Heart left ventricle (tissue), 16 donors: ENCODE measurements at places on chromosomes 3 and 15. TPM values are rescaled to one million over a fixed set of nuclear protein-coding genes. Genes with fewer than 3 reads are reported as not detected.

DNA sequence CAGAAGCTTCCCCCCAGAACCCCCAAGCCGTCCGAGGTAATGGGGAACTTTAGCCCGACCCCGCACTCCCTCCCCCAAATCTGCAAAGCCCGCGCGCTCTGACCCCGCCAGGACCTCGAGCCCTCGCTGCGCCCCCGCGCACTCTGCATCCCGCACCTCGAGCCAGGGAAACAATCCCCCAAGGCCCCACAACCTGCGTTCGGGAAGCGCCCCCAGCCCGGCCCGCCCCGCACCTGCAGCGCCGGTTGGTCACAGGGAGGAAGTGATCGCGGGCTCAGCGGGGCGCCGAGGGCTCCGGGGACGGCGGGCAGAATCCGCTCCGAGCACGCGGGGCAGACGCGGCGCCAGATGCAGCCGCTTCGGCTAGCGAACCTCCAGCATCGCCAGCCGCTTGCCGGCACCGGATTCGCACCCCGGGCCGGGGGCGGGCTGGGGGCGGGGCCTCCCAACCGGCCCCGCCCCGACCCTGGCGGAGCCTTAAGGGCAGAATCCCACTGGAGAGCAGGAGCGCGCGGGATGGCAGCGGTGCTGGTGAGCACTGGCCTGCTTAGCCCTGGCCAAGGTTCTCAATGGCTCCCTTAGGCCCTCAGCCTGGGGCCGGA is at the start of gene CAMKV:
CAMKV (minus strand) TSS at position 382 of the 602 bp plus-strand sequence. CDS start 7,518 bp downstream, outside the sequence.
- no peak for DNase-seq
- H3K27ac ChIP-seq, result no peak within 1 kb of the TSS
- peaks cover 13% of the 10 kb centered on the region for H3K4me1 ChIP-seq
- peak within 1 kb of the TSS; percentile 45 for H3K4me3 ChIP-seq
- H3K27me3 ChIP-seq, result peaks cover 45% of the 10 kb centered on the region

GRCh38 chr15:95168152-95168551 is 936.8 kb downstream of the MCTP2 start:
- H3K36me3 ChIP-seq, result no peaks in the 10 kb centered on the region
- DNase-seq, result no peak
- no peak overlapping the region for H3K4me3 ChIP-seq
- H3K27ac ChIP-seq, result no peak overlapping the region
- H3K27me3 ChIP-seq, result no peaks in the 10 kb centered on the region
- H3K4me1 ChIP-seq, result peaks cover under 1% of the 10 kb centered on the region

DNA sequence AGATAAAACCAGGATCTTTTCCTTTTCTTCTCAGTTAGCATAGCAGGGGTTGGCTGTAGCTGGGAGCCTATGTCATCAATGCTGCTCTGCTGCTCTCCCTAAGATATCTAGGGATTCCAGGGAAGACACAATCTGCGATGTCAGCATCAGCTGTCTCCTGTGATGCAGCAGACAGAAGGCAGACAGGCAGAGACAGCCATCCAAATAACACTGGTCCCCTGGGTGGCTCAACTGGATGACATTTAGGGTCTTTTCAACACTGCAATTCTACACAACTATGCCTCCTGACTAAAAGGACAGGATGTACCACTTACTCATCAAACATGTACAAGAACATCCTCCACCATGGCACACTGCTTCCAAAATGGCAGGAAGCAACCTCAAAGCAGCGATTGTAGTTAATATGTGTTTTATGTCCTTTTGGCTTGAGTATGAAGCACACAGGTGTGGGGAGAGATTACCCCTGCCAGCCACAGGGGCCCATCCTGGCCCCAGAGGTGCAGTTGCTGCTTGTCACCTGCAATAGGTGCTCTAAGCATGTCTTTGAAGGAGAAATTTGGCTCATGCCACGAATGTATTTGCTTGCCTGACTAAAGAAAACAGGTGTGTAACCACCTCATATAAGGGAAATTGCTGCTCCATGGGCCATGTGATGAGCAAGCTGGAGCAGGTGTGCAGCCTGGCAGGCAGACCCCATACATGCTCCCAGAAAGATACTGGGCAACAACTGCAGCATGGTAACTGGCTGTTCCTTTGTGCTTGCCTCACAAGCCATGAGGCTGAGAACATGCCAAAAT is 357.8 kb downstream of the VPS13C start:
- no peaks in the 10 kb centered on the region for H3K27me3 ChIP-seq
- no peaks in the 10 kb centered on the region for H3K4me1 ChIP-seq
- no peak overlapping the region for H3K27ac ChIP-seq
- H3K36me3 ChIP-seq, result no peaks in the 10 kb centered on the region
- DNase-seq, result no peak

GRCh38 chr3:29282427-29283230 is 1.8 kb downstream of the RBMS3 start:
- DNase-seq, result no peak
- H3K27me3 ChIP-seq, result no peaks in the 10 kb centered on the region
- peak overlapping the region; percentile 75 for H3K4me3 ChIP-seq
- no peaks in the 10 kb centered on the region for H3K36me3 ChIP-seq

Gene ATR
- total RNA-seq, result 10.3 TPM

DNA sequence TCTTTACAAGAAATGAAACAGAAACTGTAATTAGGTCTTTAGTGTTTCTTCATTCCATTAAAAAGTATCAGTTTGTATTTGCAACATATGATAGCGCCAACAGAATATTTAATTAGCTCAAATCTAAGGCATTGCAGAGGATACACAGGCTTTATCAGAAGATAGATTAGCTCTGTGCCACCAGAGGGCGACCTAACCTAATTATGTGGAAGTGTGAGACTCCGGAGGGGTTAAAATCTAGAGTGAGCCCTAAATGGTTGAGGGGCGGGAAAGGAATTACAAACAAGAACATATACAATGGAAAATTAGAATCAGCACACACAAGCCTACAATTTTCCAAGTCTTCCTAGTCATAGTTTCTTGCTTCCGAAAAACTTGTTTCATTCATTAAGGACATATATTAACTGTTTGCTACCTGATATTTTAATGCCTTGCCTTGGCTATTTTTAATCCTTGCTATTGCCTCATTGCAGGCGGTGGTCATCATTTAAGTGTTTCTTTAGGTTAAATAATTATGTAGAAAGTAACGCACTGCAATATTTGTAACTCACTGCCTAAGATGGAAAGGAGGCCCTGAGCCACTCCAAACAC is 18.0 kb upstream of the RYR3 start:
- H3K27ac ChIP-seq, result no peak overlapping the region
- H3K4me3 ChIP-seq, result no peak overlapping the region
- H3K36me3 ChIP-seq, result no peaks in the 10 kb centered on the region

GRCh38 chr3:114384558-114384903 is 90.7 kb downstream of the TIGIT start:
- H3K27ac ChIP-seq, result peak overlapping the region; percentile 53
- H3K4me1 ChIP-seq, result peaks cover 30% of the 10 kb centered on the region
- no peaks in the 10 kb centered on the region for H3K36me3 ChIP-seq
- no peaks in the 10 kb centered on the region for H3K27me3 ChIP-seq

GRCh38 chr3:161310649-161311423 is 60.5 kb downstream of the SPTSSB start:
- no peak for DNase-seq
- no peaks in the 10 kb centered on the region for H3K4me1 ChIP-seq
- H3K27ac ChIP-seq, result no peak overlapping the region
- H3K4me3 ChIP-seq, result no peak overlapping the region
- no peaks in the 10 kb centered on the region for H3K27me3 ChIP-seq

DNA sequence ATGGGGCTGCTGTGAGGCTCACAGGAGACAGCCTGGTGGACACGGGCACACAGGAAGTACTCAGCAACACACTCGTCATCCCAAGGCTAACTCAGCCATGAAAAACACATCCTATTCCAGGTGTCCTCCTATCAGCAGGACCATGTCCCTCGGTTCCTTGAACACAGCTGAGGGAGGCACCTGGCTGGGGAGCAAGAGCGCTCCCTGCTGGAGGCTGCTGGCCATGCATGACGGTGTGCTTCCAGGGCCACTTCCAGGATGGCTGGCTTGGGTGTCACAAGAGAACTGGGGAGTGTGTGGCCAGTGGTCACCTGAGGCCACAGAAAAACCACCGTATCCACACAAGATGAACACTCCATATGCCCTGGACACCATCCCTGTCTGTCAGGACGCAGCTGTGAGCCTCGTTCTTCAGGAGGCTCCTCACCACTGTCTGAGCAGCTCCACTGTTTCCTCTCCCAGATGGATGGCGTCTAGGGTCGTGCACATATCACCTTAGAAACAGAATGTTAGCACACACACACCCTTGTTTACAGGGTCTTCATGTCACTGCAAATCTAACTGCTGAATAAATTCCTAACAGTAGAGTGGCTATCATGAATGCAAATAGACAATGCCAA is 31.0 kb downstream of the POC1A start:
- peaks cover 21% of the 10 kb centered on the region for H3K4me1 ChIP-seq
- peak overlapping the region; percentile 89 for H3K27ac ChIP-seq
- H3K27me3 ChIP-seq, result no peaks in the 10 kb centered on the region
- no peaks in the 10 kb centered on the region for H3K36me3 ChIP-seq
- no peak overlapping the region for H3K4me3 ChIP-seq
